ENCODE measurements at places on chromosomes 16 and 17. TPM values are rescaled to one million over a fixed set of nuclear protein-coding genes. Genes with fewer than 3 reads are reported as not detected.

UTS2R gene
- 3.2 TPM for total RNA-seq

FTO gene
- 202 TPM for total RNA-seq

KRTAP17-1 gene
- not detected for total RNA-seq

OXLD1 gene
- total RNA-seq, result 21.6 TPM

SMIM36 gene
- 3.7 TPM for total RNA-seq

TBC1D3 gene
- not detected for total RNA-seq

CYBC1 gene
- total RNA-seq, result 54.4 TPM

CES1 gene
- total RNA-seq, result 5.8 TPM

Measured in camera-type eye (tissue), 1 donor.